T-helper 22 cell (primary cell): ENCODE measurements at places on chromosomes 16 and 17.

DNA sequence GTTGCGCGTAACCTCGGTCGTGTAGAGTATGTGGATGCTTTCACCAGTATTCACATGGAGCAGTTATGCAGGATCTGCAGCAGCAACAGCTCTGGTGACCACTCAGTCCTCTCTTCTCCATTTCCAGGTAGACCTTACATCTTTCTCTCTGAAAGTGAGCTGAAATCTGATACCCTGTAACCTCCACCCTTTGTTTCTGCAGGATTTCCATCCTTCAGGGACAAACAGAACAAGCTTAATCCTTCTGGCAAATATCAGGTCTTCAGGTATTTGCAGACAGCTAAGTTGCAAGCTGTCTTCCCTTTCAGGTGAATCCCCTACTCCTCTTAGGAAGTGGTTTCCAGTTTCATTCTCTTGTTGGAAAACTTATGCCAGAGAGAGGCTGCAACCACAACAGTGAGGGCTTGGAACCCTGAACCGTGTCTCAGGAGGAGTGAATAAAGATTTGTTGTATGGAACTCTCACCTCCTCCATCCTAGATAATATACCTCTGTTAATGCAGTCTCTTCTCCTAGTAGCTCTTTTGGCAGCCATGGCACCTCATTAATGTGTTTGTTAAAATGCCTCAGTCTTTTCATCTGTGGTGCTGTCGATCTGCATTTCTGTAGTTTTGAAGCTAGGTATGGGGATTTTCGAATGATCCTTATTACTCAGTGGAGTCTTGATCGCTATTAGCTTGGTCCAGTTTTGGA, 172.5 kb downstream of the PRKCA start:
- no peak for DNase-seq

DNA sequence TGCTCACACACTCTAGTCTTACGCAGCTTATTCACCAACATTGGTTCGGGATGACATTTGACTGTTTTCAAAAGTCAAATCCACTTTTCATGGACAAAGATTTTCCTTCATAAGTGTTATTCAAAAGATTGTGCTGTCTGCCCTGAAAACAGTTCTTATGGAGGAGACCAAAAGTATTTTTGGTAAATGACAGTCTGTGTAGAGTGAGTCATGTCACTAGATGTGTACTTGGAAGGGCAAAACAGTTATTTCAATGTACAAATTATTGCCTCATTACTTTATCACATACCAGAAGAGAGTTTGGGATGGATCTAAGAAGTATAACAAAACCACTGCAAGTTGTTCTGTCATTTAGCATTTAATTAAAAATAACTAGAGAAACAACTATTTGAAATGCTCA, 265.6 kb downstream of the CDH13 start:
- DNase-seq: no peak

DNA sequence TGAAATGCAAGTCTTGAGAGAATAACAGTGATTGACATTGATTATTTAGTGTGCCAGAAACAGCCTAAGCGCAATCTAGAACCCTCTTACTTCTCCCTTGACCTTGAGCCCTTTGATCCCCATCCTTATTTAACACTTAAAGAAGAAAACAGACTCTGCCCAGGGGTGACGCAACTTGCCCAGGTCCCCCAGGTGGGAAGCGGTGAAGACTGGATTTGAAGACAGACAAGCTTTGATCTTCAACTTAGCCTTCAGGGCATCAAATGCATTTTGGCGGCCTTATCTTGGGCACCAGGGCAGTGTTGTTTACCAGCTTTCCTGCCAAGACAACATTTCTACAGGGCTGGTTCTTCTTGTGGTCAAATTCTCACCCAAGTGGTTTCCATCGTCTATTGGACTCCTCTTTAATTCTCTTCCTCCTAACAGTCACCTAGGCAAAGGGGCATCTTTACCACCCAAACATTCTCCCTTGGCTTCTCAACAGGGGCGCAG, 8.9 kb upstream of the CIITA start:
- DNase-seq: no peak

DNA sequence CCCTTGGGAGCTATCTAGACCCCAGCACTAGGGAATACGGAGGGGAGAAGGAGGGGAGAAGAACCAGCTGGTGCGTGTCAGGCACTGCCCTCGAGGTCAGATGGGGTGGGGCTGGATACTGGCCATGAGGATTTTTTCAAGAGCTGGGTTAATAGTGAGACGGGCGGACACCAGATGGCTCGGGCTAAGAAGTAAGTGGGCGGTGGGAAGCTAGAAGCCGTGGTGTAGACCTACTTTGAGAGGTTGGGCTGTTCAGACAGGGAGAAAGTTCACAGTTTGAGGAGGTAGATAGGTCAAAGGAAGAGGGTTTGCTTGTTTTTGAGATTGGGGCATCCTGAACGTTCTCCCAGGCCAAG, 303.8 kb downstream of the SEC14L1 start:
- no peak for DNase-seq

DNA sequence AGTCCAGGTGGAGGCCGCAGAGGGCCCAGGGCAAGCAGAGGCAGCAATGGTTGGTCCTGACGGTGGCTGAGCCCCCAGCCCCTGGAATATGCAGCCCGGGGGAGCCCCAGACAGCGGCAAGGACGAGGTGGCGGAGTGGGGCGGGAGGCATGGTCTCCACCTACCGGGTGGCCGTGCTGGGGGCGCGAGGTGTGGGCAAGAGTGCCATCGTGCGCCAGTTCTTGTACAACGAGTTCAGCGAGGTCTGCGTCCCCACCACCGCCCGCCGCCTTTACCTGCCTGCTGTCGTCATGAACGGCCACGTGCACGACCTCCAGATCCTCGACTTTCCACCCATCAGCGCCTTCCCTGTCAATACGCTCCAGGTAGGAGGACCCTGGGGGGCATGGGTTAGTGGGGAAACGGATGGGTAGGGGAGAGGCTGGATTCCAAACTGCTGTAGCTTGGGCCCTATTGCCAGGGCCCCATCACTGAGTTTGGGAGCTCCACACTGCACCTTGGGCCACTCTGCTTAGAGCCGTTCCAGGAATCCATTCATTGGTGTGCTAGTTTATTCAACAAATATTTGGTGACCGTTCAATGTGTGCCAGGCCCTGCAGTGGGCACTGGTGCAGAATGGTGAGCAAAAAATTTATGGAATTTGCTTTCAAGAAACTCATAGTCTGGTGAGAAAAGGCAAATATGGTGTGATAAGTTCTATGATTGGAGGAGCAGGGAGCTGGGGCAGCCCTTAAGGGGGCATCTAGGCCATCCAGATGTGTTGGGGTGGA, 3.8 kb downstream of the RASL10B start:
- DNase-seq: no peak

- no peak for DNase-seq
Observed at GRCh38 chr17:49548051-49548505, 27.6 kb upstream of the NXPH3 start.

DNA sequence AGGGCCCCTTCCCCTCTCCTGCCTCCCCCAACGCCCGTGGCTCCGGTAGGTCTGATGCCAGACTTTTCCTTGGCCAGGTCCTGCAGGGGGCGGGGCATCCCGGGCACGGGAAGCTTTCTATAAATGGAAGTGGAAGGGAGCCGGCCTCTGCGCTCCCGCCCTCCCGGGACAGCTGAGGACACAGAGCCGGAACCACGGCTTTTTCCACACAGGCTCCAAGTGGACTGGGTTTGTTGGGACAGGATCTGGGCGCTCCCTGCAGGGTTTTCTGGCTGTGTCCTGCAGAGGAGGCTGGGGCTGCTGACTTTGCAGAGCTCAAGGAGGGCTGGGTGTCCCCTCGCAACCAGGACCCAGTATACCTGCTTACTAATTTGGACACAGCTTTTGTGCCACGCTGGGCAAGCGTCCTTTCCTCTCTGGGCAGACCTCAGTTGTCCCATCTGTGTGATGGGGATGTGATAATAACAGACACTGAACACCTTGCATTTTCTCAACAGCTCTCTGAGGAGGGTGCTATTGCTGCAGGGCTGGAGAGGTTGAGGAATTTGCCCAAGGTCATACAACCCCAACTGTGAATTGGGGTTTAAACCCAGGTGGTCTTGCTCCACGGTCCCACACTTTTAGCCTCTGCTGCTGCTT, 1.8 kb downstream of the TNS4 start:
- DNase-seq: no peak

DNA sequence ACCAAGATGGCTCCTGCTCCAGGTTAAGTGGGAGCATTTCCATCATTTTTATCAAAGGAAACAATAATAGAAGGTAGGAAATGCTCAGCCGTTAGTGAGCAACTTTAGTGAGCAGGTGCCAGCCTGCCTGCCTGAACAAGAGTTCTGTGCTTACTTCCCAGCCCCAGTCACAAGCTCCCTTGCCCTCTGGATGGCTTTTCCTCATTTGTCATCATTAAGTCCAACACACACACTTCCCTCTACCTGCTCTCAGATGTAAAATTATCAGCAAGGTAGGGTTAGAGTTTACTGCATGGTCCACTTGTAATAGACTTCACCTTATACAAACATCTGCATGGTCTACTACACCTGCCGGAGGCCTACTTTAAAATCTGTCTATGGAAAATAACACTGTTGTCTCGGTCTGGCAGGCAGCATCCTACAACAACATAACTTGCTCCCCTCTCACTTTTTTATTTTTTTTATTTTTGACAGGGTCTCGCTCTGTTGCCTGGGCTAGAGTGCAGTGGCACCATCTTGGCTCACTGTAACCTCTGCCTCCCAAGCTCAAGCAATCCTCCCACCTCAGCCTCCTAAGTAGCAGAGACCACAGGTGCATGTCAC, 12.7 kb downstream of the TEX2 start:
- DNase-seq: no peak

DNA sequence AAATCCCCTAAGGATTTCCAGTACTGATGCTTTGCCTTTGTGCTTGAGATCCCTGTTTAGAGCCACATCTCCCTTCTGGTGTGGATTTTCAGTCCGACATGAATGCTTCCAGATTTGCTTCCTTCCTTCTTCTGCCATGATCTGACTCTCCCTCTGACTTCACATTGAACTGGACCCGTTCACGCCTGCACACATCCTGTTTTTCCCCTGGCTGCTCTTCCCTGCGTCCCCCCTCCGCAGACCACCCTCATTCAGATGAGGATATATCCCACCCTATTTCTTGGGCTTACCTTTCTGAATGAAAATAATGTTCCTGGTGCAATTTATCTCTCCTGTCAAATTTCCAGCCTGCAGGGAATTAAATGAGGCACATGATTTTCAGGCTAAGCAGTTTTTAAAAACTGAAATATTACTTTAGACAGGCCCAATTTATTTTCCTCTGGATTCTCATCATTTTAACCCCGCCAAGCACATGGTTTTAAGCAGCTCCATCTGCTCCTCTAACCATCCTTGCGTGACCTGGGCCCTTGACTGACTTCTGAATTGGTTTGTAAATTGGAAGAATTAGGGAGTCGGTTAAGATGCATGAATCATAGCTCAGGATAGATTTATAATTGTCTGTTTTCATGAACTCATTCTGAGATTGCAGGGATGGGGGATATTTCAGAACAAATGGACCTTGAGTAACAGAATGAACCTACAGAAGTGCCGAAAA, 59.2 kb downstream of the BMERB1 start:
- DNase-seq: no peak

DNA sequence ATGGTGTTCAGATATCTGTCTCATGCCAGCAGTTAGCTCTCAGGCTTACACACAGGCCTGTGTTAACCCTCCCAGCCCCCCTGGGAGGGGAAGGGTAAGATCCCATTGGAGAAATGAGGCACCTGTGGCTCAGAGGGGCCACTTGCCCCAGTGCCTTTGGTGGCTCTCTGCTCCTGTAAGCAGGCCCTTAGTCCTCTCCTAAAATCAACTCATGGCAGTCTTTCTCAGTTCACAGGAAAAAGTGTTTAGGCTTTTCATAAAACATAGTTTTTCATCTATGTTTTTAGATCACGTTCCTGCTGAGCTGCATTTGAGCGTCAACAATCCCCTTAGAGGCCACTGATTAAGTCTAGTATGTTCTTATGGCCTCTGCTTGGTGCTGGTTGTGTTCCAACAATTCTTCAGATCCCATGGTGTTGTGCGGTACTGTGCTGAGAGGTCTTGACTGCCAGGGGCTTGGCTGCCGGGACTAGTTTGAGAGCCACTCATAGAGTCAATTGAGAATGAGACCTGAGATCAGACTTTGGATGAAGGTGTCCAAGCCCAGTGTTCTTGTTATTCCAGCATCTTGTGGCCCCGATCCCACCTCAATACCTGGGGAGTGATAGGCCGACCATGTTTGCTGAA, 10.6 kb downstream of the TAOK2 start:
- DNase-seq: no peak

GRCh38 chr16:86918637-86919036, 340.3 kb downstream of the FOXL1 start:
- no peak for DNase-seq

DNA sequence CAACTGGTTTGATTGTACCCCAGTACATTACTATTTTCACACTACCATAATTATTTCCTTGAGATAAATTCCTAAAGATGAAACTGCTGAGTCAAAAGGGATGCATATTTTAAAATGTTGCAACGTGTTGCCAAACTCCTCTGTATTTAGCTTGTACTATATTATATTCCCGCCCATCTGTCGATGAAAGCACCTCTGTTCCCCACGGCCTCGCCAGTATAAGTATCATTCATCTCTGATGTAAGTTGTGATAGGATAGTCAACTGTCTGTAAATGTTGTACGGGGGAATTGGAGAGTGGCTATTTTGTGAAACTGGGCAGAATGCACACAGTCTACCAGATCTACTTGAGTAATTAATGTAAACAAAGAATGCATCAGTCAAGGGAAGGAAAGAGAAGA, 47.7 kb upstream of the TNRC6A start:
- no peak for DNase-seq

GRCh38 chr16:16120044-16120381, 103.3 kb downstream of the ABCC6 start:
- no peak for DNase-seq

- DNase-seq: no peak
Observed at GRCh38 chr16:49575346-49576172, 202.0 kb downstream of the C16orf78 start.

DNA sequence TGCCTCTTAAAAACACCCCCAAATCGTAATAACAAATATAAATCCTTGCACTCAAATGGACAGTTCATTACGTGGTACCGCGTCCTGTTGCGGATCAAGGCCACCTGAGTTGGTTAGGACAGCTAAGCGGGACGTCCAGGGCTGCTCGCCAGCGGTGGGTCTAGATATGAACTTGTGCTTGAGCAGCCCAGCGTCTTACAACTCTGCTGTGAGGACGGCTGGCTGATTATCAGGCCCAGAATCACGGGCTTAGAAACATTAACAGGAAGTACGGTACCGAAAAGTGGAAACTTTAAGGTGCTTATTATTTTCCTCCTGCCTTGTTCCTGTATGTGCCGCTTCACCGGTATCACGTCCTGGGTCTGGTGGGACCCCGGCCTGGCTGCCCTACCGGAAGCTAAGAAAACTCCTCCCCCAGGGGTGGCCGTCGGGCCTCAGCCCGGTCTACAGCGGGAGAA, 832 bp upstream of the SRRM2 start:
- no peak for DNase-seq

GRCh38 chr16:27085182-27085581, 18.5 kb downstream of the C16orf82 start:
- no peak for DNase-seq

DNA sequence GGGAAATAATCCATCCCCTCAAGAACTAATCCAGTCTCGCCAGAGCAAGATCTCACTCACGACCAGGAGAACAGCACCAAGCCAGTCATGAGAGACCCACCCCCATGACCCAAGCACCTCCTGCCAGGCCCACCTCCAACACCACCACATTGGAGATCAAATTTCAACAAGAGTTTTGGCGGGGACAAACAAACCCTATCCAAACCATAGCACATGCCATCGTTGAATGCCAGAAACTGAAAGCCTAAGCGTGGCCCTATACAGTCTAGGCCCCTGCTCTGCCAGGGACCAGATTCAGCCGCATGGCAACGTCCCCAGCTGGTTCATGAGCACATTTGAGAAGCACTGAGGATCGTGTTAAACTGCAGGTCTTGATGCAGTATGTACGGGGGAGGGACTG, 57.3 kb downstream of the AXIN2 start:
- DNase-seq: no peak

GRCh38 chr17:34562387-34562786, 17.0 kb upstream of the TMEM132E start:
- DNase-seq: no peak
